Stimulated activated CD8-positive, alpha-beta memory T cell treated with anti-CD3 and anti-CD28 coated beads, Interleukin-7, amount 100 ng/mL, for 24 hours (primary cell): ENCODE measurements at places on chromosomes 4 and X.

- no peak for DNase-seq
These were observed 80.3 kb downstream of the GPC4 start for GRCh38 chrX:133335027-133335426.

DNA sequence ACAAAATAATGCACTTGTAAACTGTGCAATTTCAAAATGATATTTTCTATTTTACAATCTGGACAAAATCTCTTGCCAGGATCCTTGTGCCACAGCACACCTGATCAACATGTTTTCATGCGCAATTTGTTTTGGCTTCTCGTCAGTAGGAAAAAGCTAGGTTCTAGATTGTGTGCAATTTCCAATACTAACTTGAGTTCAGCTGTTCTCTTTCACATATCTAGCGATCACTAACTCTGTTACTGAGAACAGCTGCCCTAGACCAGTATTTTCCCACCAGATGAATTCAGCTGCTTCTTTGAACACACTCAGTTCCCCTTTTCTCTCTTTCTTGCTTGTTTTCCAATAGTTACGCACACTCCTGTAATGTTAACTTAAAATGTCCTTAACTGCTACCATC, 131.2 kb downstream of the MAGEB5 start:
- DNase-seq: no peak

DNA sequence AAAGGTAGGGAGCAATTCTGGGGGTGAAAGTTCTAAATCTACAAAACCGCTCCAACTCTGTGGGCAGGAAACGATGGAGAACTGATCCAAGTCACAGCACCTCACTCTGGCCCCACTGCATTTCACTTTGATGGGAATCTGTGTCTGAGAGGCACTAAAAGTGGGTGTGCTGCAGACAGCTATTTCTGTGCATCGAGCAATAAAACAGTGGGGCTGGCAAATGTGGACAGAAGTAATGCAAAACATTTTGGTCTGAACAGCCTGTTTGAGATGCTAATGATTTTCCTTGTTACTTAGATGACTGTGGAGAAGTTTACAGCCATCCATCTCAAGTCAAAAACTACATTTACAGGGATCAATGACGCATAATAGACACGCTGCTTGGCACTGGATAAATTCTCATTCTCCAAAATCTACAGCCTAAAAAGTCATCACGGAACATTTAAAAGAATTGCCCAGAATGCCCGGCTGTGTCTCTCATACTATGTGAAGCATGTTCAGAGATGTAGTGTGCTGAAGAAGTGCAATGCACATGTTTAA, 1671.6 kb upstream of the TENM3 start:
- no peak for DNase-seq

GRCh38 chr4:140764785-140765392, 8.7 kb upstream of the TBC1D9 start:
- DNase-seq: no peak

- no peak for DNase-seq
These were observed 47.7 kb downstream of the SPRY1 start for GRCh38 chr4:123444290-123444731.

GRCh38 chr4:55866973-55867574, 13.6 kb downstream of the EXOC1 start:
- DNase-seq: no peak

GRCh38 chr4:39278476-39278875, 87.7 kb downstream of the RFC1 start:
- no peak for DNase-seq

DNA sequence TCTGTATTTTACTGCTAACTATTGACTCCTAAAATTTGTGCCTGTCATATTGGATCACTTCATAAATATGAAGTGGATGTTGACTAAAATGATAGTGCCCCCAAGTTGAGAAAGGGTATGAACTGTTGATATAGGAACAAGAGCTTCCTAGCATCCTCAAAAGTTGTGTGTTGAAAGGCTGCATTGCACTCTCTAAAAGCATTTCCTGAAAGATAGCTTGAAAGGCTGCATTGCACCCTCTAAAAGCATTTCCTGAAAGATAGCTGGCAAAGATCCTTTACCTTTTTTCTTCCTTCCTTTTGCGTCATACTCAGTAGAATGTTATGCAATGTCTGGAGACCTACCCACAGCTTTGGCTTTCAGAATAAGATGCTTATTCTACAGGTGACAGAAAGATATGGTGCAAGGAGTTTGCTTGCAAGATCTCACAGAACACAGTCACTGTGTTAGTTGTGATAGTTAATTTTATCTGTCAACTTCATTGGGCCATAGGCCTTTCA, 274.6 kb upstream of the GALNTL6 start:
- DNase-seq: no peak

DNA sequence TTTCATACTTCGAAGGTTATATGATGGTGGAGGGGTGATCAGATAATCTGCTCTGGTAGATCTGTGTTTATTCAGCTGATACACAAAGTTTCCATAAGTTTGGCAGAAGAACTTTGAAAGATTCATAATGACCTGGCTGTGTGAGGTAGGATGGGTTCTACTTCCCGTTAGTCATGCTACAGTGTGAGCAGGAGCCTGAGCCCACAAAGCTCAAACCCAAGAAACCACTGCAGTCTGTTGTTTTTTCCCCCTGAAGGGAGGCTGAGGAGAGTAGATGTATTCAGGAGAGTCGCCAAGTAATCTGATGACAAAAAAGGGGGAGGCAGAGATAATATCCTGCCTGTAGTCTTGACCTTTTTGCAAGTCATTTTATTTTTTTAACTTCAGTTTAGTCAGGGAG, 52.8 kb upstream of the PPP3CA start:
- no peak for DNase-seq

DNA sequence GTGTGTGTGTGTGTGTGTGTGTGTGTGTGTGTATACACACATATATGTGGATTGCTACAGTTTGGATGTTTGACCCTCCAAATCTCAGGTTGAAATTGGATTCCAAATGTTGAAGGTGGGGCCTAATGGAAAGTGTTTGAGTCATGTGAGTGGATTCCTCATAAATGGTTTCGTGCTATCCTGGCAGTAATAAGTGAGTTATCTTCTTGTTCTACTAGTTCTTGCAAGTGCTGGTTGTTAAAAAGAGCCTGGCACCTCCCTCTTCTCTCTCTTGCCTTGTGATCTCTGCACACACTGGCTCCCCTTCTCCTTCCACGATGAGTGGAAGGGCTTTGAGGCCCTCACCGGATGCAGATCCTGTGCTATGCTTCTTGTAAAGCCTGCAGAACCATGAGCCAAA, 344.1 kb downstream of the SH2D1A start:
- DNase-seq: no peak

GRCh38 chr4:138759554-138759902, 256.1 kb upstream of the NOCT start:
- DNase-seq: no peak

DNA sequence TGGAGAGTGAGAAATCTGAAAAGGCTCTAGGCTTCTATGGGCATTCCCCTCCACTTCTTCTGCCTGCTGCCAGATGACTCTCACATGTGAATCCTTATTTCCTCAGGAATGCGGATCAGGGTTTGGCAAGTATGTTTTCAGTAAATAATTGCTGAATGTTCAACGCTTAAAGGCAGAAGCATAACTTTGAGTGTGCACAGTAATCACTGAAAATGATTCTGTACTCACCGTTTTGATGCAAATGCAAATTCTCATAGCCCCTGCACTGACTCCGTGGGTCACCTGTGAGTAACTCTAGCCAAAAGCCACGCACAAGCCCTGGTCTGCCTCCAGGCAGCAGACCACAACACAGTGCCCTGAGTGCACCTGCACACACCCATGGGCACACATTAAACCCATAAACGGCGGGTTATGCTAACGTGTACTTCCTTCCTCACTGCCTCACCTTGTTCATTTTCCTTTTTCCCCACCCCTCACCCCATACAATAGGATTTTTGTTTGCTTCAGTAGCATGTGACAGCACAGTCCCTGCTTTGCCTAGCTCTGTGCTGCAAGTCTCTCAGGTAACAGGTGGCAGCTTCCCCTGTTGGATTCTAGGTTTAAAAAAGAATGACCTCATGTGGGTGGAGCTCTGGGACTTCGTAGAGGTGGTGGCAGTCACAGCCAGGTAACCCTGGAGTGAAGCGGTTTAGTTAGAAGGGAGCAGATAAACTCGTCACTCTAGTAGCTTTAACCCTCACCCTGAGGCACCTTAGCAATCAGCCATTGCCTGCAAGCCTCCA, at the start of gene ARHGEF38:
Gene ARHGEF38 (plus strand): TSS at position 656 of the 782 bp plus-strand sequence. CDS start 146 bp downstream, outside the sequence.
- no peak for DNase-seq

DNA sequence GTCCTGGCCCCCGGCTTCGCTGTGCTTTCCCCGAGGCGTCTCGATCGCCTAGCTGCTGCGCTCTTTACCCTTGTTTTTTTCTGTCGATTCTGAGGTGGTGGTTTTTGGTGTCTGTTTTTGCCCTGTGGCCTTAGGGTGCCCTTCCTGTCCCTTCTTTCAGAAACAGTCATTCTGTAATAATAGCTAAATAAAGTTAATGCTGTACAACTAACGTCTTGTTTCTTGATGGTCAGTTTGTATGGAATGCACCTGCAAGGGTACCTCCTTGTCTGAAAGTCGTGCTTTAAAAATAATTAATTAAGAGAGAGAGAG, 686 bp downstream of the FIP1L1 start:
- no peak for DNase-seq

DNA sequence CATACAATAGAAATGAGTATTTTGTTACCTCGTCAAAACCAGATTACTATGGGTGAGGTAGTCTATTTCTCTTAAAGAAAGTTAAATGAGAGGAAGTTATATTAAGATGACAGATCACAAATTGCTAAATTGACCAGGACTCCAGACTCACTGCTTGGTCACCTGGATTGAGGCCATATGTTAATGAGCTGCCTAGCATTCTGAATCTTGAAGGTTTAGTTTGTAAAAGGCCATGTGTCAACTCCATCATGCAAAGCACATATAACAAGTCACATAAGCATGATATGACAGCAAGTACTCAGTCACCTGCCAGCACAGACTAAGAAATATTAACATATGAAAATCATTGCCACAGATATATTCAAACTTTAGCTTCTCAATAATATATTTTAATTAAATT, 72.6 kb downstream of the EPHA5 start:
- DNase-seq: no peak

- DNase-seq: no peak
These were observed 18.1 kb downstream of the USP38 start for GRCh38 chr4:143202824-143203223.

DNA sequence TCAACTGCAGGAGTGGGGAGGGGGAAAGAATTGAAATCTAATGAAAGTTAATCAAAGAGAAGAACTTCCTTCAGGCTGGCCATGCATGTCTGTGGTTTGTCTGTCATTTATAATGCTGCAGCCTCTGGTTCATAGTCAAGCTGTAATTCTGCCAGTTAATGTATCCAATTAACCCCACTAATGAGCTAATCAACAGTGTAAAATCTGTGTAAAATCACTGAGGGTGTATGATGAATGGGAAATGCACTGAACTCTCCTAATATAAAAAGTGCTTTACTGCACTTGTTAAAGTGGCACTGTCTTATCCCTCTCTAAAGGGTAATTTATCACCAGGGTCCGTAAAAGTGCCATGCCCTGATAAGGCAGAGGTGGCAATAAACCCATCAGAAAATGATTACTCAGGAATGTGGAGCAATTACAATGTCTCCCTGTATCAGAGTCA, 798.1 kb downstream of the PDHA2 start:
- no peak for DNase-seq

GRCh38 chr4:182015014-182015413, 228.2 kb upstream of the TENM3 start:
- no peak for DNase-seq

DNA sequence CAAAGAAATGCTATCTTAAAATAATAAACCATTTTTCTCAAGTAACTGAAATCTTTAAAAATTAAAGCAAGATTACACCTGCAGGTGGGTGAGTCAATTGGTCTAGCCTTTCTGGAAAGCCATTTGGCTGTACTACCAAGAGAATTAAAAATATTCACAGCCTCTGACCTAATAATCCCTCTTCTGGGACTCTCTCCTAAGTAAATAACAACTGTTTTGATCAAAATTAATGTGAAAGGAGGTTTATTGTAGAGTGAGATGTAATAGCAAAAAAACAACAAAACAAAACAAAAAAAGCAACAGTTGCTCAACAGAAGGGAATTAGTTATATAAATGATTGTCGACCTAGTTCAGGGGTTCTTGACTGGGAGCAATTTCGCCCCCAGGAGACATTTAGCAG, 89.0 kb downstream of the GEMIN8 start:
- no peak for DNase-seq

DNA sequence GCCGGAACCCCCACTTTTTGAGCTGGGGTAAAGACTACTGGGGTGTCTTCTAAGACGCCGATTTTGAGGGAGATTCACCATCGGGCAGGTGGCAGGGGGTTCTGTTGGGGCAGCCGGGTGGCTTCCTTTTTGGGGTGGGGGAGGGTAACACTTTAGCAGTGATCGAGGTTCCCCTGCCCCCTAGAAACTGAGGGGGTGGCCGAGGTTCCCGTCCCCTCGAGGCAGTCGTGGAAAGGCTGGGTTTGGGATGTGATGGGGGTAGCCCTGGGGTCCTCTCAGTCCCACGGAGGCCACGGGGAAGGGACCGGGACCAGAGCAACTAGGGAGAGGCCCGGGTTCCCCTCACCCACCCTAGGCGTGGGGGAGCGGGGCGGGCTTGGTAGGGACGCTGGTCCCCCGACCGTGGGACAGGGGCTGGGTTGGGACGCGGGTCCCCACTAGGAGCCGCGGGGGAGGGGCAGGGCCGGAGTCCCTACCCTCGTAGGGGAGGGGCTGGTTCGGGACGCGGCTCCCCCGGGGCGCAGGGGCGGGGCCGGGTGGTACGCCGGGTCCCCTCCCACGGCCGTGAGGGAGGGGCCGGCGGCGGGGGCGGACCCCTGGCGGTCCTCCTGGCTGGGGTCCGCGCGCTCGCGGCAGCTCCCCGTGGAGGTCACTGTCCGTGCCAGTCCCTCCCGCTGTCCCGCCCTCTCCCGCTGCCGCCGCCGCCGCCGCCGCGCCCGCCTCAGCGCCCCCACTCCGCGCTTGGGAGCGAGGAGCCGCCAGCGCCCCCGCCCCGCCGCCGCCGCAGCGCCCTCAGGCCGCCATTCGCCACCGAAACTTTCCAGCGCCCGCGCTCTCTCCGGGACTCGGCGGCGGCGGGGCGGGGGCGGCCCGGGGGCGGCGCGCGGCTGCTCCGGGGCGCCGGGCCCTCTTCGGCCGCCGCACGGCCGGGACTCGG, at the start of gene TBL1X:
Gene TBL1X (plus strand): TSS at position 624 of the 937 bp plus-strand sequence. CDS start 188,529 bp downstream, outside the sequence.
- DNase-seq: no peak

DNA sequence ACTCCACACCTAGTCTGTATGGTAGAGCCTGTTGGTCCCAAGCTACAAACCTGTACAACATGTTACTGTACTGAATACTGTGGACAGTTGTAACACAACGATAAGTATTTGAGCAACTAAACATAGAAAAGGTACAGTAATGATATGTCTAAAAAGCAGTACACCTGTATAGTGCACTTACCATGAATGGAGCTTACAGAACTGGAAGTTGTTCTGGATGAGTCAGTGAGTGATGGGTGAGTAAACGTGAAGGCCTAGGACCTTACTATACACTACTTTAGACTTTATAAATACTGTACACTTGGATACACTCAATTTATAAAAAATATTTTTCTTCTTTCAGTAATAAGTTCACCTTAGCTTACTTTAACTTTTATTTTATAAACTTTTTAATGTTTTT, 104.0 kb downstream of the TMA16 start:
- no peak for DNase-seq

DNA sequence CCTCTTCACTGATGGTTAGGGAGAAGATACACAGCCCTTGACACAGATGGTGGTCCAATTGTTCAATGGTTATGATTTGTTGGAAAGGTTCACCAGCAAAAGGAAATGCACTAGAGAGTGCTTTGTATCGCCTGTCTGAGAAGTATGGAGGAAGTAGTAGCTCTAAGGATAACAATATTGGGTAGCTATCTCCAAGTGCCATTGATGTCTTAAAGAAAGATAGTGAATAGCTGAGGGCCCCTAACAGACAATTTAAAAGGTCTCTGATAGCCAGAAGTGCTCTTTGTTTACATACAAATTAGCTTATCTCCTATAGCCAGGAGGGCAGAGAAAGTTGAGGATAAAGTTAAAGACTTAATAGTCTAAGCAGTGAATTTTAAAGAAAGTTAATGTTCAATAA, 33.9 kb upstream of the BLTP1 start:
- DNase-seq: no peak
